ENCODE measurements at places on chromosomes 2 and 18.
A peak's percentile ranks its signal among the peaks of the same experiment; 100 is the strongest.

DNA sequence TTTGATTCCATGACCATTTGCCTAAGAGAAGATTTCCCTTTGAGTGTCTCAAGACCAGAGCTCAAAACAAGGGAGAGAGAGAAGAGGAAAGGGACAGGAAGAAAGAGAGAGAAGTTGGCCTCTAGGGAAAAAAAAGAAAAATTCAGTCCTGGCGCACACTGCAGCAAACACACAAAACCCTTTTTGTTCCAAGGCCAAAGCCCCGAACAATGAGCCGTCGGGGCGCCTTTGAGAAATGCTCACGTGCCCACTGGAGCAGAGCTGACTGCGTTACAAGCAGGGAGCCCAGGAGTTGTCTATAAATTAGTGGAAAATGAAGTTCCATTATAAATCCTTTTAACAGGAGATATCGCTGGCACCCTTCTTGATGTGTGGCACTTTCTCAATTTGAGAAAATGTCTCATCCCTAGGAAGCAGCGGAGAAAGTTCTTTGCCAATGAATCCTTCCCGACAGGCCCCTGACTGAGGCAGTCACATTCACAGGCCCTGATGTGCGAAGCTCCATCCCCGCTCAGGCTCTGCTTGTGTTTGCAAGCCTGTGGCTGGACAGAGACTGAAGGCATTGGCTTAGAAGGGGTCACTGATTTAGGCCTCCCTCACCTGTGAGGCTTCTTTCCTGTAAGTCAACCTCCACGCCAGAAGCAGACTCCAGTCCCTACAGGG is 32.1 kb upstream of the NCKAP5 start:
- DNase-seq: no peak

GRCh38 chr2:202418511-202418910 is 42.4 kb downstream of the BMPR2 start:
- no peak for DNase-seq

DNA sequence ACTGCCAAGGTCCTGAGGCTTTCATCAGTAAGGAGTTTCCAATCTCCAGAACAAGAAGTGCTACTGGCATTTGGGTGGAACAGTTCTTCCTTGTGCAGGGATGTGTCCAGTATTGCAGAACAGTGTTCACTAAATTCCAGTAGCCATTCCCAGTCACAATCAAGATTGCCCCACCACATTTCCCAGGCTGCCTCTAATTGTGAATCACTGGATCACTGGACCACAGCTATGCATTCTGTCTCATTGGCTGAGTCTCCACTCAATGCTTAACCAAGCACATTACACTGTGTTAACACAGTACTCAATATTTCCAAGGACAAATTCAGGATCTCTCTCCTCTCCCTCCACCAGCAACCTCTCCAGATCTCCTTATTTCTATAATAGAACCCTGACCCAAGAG is 160.2 kb upstream of the CCDC150 start:
- peak; percentile 76 for DNase-seq

- DNase-seq: no peak
Observed at GRCh38 chr2:229633556-229633955, 80.8 kb downstream of the DNER start.

- DNase-seq: no peak
Observed at GRCh38 chr2:37052600-37053332, 31.4 kb downstream of the HEATR5B start.

DNA sequence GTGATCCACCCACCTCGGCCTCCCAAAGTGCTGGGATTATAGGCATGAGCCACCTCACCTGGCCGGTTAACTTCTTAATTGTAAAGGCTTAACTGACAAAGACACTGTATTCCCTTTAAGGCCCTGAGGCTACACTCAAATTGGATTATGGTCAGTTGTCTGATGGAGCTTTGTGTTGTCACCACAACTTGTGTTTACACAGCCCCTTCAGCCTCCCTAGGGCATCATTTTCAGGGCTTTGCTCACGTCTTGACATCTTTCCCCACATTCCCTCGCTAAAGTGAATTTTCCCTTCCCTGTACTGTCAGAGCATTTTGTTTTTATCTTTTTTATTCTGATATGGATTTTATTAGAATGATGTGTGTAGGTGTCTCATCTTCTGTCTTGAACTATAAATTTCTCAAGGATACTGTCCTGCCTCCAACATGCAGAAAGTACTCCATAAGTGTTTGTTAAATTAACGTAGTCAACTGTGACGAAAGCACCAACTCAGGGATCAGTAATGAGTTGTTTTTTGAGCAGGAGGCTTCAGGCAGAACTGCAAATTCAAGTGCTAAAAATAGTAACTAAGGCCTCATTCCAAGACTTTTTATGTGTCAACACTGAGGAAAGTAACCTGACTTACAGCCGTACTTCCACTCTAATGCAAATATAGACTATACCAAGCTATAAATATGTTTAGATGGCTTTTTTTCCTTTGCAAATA is 77.1 kb upstream of the NARS1 start:
- DNase-seq: no peak

GRCh38 chr18:10588975-10589374 is 63.1 kb downstream of the NAPG start:
- no peak for DNase-seq

DNA sequence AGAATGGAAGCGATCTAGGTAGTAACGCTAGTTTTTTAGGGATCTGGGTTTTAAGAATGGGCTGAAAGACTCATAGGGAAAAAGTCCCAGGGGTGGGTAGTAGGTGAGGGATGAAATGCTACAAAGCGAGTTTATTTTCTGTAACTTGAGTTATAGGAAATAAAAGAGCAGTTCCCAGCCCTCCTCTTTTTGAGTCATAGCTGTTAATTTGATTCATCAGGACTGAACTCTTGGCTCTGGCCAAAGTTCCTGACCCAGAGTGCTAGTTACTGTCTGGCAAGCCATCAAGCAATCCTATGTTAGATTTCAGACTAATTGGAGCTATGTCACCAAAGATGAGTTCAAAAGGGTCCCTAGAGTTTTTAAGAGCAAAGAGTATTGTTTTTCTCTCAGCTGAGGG is 17.4 kb upstream of the NOSTRIN start:
- DNase-seq: no peak

DNA sequence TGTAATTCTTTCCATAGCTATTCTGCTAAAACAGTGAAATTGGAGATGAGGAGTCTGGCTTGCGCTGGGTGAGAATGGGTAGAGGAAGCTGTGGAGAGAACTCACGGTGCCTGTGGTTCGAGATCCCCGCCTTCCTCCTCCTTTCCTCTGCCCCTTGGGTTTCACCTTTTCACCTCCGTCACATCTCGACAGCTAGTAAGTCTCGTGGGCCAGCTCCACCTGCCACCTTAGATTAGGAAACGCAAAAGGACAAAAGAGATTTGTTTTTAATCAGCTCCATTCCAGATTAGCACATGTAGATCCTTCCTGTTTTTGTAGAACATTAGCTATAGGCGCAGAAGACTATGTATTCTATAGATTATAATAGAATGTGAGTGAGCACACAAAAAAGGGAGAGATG is 20.6 kb downstream of the TRIB2 start:
- no peak for DNase-seq

DNA sequence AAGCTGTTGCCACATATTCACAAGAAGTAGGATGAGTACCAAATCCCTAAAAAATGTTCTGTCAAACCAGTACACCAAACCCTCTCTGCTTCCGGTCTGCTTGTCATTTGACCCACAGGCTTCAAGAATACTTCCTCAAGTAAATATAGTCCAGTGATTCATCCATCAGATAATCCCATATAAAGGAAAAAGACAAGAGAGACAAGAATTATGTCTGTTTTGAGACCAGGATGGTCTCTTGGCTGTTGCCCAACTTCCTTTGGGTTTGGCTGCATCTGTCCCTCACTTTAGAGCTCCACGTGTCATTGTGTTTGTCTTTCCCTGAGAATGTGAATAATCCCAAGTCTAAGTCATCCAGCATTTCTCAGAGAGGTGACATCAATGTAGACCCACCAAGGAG is 91.5 kb upstream of the NRP2 start:
- no peak for DNase-seq

DNA sequence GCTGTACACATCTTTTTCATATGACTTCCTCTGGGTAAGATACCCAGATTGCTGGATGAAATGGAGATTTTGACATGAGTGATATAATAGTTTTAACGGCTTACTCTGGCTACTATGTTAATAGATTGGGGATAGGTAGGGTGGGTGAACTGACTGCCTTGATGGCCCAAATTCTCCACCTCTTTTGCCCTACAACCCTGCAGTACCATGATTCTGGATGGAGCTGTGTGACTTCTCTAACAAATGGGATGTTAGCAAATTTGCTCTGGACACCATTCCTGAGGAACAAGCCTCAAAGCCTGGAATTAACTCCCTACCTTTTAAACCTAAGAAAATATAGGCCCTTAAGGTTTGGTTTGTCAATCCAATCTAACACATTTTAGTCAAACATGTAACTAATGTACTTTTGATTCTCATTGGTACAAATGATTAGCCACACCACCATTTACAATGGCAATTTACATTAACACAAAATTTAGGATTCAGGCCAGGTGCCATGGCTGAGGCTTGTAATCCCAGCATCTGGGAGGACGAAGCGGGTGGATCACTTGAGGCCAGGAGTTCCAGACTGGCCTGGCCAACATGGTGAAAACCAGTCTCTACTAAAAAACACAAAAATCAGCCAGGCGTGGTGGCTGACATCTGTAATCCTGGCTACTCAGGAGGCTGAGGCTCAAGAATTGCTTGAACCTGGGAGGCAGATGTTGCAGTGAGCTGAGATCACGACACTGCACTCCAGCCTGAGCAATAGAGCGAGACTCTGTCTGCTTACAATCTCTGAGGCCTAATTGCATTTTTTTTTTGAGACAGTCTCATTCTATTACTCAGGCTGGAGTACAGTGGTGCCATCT is 12.8 kb downstream of the CLK1 start:
- no peak for DNase-seq

DNA sequence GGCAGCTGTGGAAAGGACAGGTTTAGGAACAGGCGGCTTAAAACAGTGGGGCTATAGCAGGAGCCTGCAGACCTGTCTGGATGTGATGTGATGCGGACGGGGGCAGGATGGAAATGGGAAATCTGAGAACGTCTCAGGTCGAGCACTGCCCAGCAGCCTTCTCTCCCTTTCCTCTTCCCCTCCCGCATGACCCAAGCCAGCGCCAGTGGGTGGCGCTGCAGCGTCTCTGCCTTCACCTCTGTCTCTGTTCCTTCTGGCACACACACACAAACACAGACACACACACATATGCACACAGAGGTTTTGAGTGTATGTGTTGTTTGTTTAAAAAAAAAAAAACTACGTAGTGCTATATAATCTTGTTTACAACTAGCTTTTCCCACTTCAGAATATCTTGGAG is 82.0 kb upstream of the SLC66A3 start:
- DNase-seq: no peak

DNA sequence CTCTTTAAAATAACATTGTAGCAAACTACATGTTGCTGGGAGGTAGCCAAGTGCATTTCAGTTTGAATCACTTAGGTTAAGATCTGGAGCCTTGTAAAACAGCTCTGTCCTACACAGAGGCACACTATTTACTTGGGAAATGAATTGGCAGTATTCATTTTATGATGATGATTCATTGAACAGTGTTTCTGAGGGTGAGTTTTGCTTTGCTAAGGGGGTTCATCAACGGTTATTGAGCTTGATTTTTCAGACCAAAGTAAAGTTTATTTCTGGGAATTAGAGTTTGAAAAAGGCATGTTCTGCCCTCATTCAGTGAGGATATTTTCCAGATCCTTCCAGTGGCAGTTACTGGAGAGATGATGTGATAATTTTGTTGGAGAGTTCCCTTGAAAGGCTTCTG is 55.6 kb downstream of the CCDC85A start:
- no peak for DNase-seq

DNA sequence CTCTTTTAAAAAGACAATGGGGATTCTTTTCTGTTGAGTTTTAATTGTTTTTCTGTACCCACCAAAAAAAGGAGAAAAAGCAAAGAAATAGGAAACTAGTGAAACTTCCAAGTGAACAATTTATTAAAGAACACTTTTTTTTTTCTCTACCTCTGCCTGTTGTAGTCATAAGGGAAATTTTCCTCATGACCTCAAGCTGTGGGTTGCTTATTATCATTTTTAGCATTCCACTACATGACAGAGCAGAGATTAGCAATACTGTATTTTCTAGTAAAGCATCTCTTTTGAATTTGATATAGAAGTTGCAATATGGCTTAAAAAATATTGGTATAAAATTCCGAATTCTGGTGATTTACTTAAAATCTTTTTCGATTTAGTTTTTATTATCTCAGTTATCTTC is 87.9 kb upstream of the LRRTM1 start:
- DNase-seq: peak; percentile 23

- no peak for DNase-seq
Observed at GRCh38 chr18:67285583-67285982, 230.9 kb downstream of the DSEL start.

DNA sequence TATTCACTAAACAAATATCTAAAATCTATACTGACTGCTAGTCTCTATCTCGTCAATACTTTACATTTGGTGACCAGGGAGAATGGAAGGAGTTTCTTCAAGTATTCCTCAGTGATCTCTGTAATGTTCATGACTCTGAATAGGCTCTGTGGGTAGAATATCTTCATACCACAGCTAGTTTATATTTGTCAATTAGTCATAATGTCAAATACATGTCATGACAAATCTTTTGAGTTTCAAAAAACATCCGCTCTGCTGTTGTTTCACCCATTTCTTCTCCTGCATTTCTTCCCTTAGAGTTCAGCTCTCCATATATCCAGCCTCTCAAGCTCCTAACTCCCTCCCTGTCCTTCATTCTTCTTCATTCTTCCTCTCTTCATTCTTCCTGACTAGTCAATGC is 206.5 kb upstream of the FANCL start:
- DNase-seq: peak; percentile 12

- DNase-seq: no peak
Observed at GRCh38 chr2:53268626-53269025, 499.0 kb upstream of the CHAC2 start.

DNA sequence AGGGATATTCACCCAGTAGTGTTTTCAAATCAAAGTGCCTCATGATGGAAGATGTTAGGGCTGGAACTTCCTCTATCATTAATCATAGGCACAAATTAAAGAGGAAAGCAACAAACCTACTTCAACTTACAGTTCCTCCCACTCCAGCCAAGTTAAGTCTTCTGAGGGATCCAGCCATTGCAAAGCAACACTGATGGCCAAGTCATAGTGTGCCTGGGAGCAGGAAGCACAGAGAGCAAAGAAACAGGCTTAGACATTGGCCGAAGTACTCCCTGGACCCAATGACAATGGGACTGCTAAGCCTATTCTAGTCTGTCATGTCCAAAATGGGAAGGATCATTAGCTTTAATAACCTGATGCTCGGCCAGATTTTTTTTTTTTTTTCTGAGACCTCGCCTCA is 7.0 kb downstream of the C2orf80 start:
- no peak for DNase-seq

DNA sequence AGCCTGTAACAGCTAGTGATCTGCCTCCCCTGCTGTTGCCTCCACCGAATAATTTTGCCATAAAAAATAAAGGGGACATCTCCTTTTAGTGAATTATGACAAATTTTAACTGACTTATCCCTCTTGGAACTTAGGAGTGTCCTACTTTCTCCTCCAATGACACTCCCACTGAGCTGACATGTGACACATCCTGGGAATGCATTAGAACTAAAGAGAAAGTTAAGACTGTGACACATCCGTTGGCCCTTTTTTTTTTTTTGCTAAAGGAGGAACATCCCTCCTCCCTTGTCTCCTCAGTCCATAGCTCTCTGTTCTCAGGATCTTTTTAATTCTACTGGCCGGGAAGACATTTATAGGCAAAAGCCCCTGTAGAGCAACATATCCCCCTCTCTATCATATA is 268.2 kb downstream of the NRXN1 start:
- no peak for DNase-seq

GRCh38 chr18:44629406-44629805 is 51.3 kb upstream of the SETBP1 start:
- no peak for DNase-seq
